ENCODE measurements at places on chromosomes 3 and 15.

DNA sequence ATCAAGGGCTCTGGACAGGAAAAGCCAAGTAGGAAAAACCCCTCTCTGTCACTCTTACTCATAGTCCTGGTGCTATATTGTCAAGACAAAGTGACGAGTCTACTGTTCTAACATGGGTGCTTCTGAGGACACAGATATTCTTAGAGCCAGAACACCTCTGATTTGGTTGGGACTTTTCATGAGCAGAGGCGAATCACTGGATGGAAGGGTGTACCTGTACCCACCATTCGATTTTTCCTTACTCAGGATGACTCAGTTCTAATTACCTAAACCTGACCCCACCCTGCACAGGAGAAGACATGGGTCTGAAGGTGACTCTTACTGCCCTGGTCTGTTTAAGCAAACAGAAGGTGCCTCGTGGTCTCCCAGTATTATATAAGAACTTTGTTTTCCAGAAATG is 58.5 kb downstream of the ABCC5 start:
- DNase-seq: no peak

DNA sequence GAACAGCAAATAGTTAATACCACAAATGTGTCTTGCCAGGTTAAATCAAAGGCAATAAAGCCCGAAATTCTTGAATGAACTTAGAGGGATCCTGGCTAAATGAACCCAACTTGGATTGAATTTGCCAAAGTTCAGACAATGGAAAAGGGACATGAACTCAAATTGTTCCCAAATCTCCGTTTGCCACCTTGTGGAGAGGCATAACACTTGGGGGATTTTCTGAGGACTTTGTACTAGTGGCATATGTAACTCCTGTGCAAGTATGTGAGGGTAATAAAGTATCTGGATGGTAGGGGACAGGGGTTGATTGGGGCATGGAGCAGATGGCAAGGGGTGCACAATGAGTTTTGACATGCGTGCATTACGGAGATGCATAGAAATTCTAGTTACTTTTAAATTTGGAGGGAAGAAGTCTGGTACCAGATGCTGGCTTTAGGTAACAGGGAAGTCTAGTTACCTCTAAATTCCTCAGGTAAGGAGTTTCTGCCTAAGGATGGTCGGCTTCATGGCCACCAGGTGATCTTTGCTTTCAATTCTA is 1.2 kb upstream of the TCAIM start:
- DNase-seq: no peak

DNA sequence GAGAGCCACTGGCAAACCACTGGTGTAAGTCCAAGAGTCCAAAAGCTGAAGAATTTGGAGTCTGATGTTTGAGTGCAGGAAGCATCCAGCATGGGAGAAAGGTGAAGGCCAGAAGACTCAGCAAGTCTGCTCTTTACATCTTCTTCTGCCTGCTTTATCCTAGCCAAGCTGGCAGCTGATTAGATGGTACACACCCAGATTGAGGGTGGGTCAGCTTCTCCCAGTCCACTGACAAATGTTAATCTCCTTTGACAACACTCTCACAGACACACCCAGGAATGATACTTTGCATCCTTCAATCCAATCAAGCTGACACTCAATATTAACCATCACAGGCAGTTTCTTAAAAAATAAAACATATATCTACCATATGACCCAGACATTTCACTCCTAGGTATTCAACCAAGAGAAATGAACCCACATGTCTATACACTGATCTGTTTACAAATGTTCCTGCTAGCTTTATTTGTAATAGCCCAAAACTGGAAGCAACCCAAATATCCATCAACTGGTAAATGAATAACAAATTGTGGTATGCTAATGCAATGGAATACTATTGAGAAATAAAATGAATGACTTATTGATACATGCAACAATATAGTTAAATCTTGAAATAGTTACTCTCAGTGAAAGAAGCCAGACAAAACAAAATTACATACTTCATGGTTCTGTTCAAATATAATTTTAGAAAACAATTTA is 373.8 kb downstream of the ZNF385D start:
- DNase-seq: no peak

GRCh38 chr15:72117486-72118016 is 399 bp downstream of the MYO9A start:
- no peak for DNase-seq

GRCh38 chr3:165816209-165816608 is 21.0 kb downstream of the BCHE start:
- no peak for DNase-seq

- no peak for DNase-seq
Observed at GRCh38 chr3:29324180-29324651, 43.3 kb downstream of the RBMS3 start.

DNA sequence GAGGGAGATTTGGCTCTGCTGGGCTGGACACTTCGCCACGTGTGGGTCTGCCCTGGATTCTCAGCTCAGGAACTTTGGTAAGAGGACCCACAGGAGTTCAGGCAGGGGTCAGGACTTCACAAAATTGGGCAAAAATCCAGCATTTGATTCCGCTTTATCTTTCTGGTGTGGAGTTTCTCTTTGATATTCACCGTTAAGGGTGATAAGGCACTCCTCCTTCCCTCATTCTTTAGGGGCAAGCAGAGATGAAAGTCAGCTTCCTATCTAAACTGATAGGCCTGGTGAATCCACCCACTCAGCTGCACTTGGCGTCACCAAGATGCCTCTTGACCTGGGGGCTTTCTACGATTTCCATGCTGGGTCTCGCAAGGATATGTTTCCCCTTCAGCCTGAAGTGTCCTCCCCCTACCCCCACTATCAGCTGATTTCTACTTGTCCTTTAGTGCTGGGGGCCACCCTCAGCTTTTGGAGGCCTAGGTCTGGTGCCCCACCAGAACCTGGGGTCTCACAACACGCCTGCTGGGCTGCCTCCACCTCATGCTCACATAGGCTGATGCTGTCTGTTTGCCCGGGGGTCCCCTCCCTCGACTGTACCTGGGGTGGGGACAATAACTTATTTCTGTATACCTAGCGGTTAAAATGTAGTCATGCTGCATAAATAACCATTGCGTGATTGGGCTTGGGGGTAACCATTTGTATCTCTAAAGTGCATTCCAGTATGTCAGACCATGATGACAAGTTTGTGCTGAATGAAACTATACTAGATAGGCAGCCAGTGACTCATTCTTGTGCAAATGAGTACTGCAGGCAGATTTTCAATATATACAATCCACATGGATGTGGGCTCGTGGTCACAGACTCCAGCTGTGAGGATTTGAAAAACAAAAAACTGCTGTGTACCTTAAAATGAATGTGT is 248.3 kb downstream of the ADAMTS17 start:
- no peak for DNase-seq

GRCh38 chr3:57555306-57555705 is 768 bp upstream of the PDE12 start:
- no peak for DNase-seq

- DNase-seq: no peak
Observed at GRCh38 chr3:21407743-21408142, 343.3 kb downstream of the ZNF385D start.

DNA sequence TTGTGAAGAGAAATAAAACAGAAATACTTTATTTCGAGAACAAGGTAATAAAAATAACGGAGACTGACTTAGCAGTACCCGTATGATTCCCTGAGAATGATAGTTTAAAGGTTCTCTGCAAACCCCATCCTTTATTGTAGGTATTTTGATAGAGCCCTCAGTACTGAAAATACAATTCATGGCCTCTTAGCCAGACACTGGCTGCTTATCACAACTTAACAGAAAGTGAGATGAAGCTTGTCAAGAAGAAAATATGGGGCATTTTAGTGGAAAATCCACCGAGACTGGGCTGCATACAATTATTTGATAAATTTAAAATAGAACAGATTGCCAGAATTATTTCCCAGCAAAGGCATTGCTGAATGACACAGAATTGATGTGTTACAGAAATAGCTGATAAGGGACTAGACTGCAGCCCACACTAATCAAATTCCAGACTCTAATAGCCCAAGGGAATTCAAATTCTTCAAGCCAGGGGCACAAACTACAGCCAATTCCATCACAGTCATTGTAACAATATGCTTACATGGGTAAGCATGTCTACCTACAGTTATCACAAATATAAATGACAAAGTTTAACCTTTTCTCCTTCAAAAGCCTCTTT is 521.9 kb downstream of the PLOD2 start:
- no peak for DNase-seq
